ENCODE measurements at places on chromosomes 2 and 18.

DNA sequence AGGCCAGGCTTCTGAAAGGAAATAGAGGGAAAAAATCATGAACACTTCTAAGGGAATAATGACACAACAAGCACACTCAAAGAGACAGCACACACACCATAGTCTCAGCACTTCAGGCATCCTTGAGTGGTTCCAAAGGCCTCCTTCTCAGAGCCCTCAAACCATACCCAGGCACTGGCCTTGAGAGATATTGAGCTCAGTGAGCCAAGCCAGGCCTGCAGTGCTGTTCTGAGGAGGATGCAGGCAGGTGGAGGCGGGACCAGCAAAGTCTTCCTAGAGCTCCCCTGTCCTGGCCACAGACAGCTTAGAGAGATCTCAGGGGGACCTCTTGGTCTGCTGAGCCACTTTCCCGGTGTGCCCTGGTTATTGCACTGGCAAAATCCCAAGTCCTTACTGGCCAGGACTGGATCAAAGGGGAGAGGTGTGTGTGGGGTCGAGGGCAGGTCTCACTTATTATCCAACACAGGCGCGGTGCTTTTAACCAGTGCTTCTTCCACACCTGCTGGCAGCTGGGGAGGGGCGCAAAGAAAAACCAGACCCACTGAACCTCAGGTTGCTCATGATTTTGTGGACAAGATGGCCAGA lies 86.8 kb upstream of the HAAO start:
- DNase-seq = no peak

DNA sequence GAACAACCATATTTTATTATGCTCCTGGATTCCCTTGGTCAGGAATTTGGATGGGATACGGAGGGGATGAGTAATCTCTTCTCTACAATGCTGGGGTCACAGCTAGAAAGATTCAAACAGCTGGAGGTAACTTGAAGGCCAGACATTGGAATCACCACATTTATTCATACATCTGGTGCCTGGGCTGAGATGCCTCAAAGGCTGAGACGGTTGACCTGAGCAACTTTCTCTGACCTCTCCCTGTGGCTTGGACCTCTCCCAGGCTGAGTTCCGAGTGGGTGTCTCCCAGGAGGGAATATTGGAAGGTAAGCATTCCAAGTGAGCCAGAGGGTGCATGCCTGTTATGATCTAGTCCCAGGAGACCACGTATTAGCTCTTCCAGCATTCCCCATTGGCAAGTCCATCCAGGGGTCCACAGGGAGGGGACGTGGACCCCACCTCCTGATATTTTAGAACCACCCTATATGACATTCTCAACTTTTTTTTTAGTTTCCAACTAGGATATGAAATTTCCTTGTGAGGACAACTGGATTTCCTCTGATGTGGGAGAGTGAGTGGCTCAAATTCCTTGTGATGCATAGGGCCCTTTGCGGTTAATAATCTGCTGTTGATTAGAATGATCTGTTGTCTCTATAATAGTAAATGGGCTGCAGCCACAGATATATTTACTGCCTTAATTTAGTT lies 101.8 kb downstream of the MRPS9 start:
- DNase-seq = no peak

DNA sequence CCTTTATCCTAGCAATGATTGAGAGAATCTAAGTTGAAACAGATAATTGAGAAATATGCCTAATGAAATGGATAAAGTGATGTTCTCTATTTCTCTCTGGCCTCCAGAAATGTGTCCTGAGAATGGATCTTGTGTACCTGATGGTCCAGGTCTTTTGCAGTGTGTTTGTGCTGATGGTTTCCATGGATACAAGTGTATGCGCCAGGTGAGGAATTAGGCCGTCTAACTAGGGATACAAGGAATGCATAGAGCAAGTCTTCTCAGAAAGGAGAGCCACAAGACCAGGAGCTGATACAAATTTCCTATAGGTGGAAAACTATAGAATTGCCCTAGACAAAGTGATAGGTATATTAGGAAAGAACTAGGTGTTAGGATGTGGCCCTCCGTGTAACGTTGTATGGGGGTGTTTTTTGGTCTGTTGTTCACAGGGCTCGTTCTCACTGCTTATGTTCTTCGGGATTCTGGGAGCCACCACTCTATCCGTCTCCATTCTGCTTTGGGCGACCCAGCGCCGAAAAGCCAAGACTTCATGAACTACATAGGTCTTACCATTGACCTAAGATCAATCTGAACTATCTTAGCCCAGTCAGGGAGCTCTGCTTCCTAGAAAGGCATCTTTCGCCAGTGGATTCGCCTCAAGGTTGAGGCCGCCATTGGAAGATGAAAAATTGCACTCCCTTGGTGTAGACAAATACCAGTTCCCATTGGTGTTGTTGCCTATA lies 592 bp upstream of the CAD start:
- DNase-seq = no peak

DNA sequence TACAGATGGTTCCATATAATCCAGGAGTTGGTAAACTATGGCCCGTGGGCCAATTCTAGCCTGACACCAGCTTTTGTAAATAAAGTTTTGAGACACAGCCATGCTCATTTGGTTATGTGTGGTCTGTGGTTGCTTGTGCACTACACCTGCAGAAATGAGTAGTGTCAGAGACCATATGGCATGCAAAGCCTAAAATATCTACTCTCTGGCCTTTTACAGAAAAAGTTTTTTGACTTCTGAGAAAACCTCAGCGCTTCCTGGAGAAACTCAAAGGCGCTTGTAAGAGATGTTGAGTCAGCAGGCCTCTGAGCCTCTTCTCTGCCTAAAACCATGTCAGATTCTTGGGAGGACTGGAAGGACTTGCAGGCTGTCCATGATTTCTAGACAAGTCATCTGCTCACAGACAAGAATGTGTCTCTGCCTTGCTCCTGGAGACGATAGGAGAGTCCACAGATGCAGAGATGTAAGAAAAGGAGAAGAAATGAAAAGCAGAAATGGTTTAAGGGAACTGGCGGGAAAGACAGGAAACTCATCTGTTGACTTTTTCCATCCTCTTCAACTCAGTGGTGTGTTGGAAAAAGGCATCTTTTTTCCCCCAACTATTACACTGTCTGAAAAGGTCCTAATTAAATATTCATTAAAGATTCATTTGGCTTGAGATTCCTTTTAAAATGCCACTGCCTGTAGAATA lies 5.2 kb downstream of the TTC39C start:
- DNase-seq = no peak

GRCh38 chr2:224954980-224955379 lies 87.3 kb downstream of the DOCK10 start:
- DNase-seq = no peak

GRCh38 chr2:106106622-106107508 lies 87.2 kb downstream of the UXS1 start:
- peak; percentile 12 for DNase-seq

- no peak for DNase-seq
Observed at GRCh38 chr2:235542733-235543127, 48.9 kb downstream of the AGAP1 start.

GRCh38 chr2:57443973-57444521 lies 602.6 kb upstream of the VRK2 start:
- DNase-seq = no peak

DNA sequence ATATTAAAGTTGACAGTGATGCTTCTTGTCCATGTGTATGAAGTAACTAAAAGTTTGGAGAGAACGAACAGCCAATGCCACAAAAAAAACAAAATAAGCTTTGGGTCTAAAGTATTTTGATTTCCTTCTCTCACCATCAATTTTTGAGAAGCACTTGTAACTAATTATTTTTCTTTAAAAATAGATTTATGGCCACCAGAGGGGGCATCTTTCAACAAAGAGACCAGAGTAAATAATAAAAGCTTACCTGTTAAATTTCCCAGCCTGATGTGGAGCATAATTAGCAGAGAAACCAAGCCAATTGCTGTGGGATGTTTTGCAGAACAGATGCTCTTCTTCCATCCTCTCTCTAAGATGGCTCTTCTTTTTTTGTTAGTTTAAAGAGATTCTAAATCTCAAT lies 29.0 kb downstream of the LINC00305 start:
- no peak for DNase-seq

DNA sequence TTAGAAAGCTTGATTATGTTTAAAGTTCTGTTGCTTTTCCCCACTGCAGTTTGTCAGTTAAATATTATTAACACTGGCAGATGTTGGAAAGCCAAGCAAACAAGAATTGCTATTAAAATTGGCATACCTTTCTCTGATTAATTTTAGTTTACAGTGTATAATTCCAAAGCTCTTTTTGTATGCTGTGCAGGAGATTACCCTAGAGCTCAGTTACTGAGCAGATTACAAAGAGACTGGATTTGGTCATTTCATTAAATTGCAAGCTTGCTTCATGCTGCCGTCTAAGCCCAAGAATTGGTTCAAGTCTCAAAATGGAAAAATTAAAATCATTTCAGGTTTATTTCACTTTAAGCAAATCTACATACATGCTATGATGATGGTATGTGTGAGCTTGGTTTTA lies 2.3 kb downstream of the ASAP2 start:
- no peak for DNase-seq

DNA sequence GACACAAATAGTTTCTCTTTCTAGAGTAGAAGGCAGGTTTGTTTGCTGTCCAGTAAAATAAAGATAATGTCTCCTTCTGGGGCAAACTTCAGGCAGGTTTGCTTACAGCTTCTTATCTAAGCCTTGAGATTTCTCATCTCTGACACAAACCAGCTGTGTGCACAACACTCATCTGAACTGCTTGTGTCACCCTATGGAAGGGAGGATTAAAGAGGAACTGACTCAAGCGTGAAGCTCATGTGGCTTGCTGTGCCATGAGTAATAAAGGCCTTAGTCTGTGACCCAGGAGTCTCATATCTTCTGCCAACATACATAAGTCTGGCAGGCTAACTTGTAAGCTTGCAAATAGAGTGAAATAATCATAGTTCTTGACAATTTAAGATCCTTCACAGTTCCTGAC lies 24.2 kb upstream of the CPO start:
- no peak for DNase-seq

GRCh38 chr2:118535818-118536212 lies 311.6 kb downstream of the EN1 start:
- DNase-seq = no peak

Data from NCI-H345 (cell line).